ENCODE measurements at places on chromosomes 7 and 10.

- no peak for DNase-seq
Observed at GRCh38 chr10:112552593-112553110, 105.6 kb downstream of the VTI1A start.

DNA sequence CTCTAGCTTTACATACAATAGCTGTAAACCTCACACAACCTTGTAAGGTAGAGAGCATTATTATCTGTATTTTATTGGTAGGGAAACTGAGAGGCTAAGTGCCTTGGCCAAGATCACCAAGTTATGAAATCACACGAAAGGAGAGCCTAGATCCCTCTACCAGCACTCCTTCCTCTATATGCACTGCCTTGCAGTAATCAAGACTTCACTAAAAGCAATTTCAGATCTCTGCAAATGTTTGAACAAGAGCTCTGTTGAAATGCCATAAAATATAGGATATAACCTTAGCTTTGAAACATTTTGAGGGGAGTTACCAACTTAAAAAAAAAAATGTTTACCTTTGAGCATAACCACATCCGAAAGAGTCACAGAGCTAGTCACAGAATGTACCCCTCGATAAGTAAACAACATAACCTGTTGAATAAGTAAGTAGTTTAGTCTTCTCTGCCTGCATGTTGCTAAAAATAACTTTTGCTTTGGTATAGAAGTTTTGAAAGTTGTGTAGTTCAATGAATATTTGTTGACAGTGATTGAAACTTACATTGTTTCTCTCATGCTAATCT is 709.4 kb downstream of the AUTS2 start:
- DNase-seq = no peak

GRCh38 chr7:110856704-110857103 is 234.2 kb upstream of the LRRN3 start:
- no peak for DNase-seq

DNA sequence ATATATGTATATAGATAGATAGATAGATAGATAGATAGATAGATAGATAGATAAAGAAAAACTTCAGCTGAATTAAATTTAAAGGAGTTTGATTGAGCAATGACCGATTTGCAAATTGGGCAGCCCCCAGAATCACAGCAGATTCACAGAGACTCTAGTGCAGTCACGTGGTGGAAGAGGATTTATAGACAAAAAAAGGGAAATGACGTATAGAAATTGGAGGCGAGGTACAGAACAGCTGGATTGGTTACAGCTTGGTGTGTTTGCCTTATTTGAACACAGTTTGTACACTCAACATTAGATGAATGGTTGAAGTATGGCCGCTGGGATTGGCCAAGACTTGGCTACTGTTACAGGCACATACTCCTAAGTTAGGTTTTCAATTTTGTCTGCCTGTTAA is 8.2 kb upstream of the PODXL start:
- DNase-seq = no peak

Measured in dermis microvascular lymphatic vessel endothelial cell (primary cell).